Stomach (tissue), 19 donors: ENCODE measurements at places on chromosomes 4 and X.
A peak's percentile ranks its signal among the peaks of the same experiment; 100 is the strongest.

GRCh38 chr4:88775529-88775928 is 77.9 kb upstream of the NAP1L5 start:
- DNase-seq, result no peak

GRCh38 chr4:187390646-187391045 is 604.9 kb upstream of the ZFP42 start:
- DNase-seq, result no peak

- no peak for DNase-seq
These were observed 93.0 kb downstream of the TSPAN7 start for GRCh38 chrX:38654302-38654701.

DNA sequence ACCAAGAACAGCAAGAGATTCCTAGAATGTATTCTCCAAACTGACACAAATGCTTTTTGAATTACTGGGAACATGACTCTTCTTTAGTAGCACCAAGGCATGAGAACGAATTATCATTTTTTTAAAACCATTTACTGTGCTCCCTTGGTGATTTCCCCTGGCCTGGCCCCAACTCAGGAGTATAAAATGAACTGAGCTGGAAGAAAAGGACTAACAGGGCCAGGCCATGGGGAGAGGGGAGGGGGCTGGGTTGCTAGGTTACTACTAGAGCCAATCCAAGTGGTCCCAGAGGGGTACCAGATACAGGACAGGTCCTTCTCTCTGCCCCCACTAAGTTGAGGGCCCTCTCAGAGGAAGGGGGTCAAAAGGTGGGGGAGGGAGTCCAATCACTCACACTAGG is 23.1 kb downstream of the SASH3 start:
- no peak for DNase-seq

DNA sequence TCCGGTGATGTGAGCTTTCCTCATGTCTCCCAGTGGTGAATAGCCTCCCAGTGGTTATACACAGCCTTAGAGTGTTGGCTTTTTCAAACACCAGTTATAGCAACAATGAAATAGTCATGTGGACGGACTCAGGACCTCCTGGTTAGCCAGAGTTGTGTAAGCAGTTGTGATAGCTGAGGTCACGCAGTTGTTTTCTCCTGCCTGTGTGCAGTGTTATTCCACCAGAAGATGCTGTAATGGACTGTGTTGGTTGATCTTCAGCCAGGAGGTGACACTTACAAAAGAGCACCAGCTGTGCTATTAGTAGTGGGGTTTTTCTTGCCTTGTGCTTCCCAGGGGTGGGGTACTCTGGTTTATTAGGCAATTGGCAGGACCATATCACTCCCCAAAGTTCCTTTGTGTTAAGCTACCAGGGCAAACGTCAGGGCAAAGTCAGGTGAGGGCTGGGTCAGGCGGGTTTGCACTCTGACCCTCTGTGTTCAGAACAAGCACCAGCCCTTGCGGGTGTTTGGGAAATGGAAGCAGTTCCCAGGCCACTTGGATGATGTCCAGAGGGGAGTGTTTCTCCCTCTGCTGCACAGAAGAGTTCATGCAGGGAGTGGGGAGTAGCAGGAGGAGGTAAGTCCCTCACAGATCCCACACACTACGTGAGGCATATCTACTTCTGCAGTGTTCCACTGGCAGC is 252.6 kb downstream of the TMEM47 start:
- DNase-seq, result peak; percentile 32

DNA sequence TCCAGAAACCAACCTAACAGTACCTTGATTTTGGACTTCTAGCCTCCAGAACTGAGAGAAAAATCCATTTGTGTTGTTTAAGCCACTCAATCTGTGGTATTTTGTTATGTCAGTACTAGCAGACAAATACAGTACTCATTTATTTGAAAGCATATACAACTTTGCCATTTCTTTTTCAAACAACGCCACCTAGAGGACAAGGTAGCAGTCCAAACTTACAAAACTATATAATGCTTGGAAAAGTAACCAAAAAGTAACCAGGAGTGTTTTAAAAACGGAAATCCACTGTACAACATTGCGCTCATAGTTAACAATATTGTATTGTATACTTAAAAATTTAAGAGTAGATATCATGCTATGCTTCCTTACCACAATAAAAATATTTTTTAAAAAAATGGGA is 37.0 kb upstream of the FGF13 start:
- DNase-seq, result no peak

- no peak for DNase-seq
These were observed 18.0 kb downstream of the OPHN1 start for GRCh38 chrX:68415316-68415715.

- DNase-seq, result no peak
These were observed 235.9 kb downstream of the CPXCR1 start for GRCh38 chrX:88982933-88983332.

DNA sequence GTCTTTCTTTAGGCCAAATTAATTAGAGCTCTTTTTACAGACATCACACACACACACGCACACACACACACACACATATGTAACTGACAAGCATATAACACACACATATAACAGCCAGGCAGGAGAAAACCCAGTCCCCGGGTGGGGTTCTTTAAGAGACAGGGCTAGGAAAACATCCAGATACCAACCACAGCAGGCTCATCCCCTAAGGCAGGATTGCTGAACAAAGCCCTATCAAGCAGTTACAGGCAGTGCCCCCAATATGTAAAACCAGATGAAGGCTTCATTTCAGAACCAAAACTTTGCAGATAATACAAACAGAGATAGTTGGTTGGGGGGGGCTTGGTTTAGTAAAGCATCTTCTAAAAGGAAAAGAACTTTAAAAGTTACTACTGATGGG is 18.0 kb upstream of the FAM47E start:
- no peak for DNase-seq

DNA sequence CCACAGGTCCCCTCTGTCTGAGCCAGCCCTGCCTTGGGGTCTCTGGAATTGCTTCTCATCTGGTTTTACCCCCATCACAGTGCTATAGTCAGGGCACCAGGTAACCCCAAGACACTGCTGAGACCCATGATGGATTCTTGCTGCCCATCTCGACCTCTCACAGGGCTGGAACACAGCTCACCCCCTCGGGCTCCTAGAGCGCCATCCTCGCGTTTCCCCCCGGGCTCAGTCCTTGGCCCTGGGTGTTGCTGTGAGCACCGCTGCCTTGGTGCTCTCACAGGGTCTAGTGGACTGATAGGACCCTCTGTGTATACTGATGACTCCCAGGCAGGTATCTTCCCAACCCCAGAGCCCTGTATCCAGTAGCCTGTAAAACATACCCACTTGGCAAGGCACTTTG is 8.8 kb downstream of the MAEA start:
- DNase-seq, result no peak

- no peak for DNase-seq
These were observed 34.4 kb downstream of the INTU start for GRCh38 chr4:127667116-127667515.

DNA sequence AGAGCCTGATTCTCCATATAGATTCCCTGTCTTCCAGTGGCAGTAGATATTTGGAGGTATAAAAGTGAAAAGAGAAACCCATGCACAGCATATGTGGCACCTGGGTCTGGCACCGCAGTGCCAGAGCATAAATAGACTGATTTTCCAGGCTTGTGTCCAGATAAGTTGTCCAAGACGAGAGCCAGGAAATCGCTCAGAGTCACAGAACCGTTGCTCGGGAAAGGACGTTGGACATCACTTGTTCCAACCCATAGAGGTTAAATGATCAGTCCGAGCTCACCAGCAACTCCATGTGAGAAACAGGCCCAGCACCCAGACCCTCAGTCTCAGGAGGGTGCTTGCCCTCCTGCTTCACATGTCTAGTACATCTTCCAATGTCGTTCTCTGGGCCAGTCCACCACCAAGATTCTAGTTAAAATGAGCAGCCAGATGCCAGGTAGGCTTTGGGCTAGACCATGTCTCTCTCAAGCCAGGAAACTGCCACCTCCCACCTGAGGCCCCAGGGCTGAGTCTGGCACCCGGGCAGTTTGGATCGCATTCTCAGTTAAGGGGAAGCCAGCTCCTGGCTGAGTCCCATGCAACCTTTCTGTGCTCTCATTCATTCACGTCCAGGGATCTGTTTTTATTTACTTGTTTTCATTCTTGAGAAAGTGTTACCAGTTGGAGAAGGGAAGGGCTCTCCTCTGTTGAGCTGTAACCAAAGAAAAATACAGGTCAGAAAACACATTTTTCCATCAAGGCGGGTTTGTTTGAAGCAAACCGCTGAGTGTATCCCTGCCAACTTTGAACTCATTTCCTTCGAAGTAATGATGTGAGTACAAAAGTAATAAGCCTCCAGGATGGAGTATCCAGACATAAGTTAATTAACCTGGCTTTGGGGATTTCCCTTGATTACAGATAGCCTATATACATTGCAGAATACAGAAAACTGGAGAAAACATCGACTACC is 91.7 kb downstream of the PHOX2B start:
- no peak for DNase-seq

DNA sequence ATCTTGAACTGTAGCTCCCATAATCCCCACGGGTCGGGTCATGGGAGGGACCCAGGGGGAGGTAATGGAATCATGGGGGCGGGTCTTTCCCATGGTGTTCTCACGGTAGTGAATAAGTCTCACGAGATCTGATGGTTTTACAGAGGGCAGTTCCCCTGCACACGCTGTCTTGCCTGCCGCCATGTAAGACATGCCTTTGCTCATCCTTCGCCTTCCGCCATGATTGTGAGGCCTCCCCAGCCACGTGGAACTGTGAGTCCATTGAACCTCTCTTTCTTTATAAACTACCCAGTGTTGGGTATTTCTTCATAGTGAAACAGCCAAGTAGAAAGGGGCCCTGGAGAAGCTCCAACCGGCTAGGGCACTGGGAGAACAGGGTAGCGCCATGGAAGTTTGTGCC is 12.3 kb downstream of the CTAG1A start:
- no peak for DNase-seq

DNA sequence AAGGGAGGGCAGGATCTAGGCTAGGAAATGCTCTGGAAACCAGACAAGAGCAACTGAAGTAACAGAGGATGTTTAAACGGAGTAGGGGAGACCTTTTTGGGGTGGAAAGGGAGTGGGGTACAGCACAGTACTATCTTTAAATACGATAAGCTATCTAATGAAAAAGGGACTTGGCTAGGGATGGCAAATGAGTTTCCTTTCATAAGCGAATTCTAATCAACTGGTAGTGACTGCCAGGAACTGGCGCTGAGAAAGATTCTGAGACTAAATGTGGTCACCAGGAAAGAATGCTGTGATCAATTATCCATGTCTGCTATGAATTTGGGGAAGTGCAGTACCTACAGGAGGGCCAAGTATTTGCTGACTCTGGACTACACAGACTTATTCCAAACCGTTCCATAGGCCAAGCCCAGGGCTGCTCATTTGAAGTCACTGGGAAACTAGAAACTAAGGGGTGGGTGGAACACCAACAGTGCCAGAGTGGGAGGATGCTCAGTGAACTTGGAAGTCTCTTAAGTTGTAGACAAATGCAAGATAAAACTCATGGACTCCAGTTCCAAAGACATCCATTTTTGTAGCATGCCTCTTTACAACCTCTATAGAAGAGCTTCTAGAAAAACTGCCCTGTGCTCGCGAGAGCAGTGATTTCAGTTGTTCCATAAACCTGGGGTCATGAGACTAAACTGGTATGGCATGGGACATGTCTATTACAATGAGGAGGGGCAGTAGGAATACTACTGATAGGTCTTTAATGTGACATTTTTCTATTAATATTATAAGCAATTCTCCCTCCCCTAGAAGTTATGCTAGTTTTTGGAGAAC is 2.0 kb downstream of the TRAPPC2 start:
- DNase-seq, result peak; percentile 67

DNA sequence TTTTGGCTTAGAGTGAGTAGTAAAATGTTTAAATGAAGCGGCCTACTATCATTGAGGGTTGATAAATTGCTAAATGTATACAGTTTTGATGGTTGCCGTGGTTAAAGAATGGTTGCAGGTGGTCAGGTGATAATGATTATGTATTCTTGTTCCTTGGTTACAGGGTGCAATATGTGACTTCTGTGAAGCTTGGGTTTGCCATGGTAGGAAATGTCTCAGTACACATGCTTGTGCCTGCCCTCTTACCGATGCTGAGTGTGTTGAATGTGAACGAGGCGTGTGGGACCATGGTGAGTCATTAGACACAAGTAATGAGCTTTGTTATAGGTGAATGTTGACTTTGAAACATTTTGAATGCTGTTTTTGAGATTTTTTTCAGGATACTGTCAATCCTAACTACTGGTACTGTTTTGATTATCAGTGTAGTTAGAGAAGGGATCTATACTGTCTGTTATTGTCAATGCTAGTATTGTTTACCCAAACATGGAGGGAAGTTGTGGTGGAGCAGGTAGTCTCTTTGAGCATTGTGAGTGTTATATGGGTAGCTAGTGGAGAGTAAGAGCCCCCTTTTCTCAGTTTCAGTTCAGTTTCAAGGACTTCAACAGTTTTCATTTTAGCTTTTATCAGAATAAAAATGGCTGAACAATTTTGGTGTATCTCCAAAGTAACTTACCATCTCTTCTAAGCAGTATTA is 8.9 kb downstream of the ZNF330 start:
- DNase-seq, result peak; percentile 10

GRCh38 chrX:92232182-92232581 is 453.0 kb downstream of the PCDH11X start:
- DNase-seq, result no peak

GRCh38 chr4:23999714-24000469 is 110.0 kb upstream of the PPARGC1A start:
- DNase-seq, result no peak

DNA sequence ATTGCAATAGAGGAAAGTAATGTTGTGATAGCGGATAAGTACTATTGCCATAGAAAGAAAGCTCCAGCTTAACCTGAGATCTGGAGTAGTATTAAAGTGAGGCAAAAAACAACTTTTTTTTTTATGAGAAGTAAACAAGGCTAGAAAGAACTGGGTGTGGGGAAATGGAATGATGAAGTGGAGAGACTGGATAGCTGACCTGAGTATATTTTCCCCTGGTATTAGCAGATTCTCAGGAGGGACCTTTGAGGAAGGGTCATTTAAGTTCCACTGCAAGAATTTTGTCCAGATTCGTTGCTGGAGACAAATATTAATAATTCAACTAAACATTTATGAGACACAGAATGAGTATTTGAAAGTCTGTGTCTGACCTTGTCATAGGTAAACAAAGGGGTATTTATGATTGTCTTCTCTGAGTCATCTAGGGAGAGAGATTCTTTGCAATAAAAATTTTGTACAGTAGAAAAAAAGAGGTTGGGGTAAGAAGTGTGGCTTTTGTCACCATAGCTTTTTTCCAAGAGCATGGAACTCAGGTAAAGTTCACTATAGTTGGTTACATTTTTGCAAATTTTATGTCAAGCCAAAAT is 2095.9 kb downstream of the ARAP2 start:
- DNase-seq, result no peak

GRCh38 chr4:68658672-68659071 is 11.8 kb downstream of the UGT2B15 start:
- no peak for DNase-seq

DNA sequence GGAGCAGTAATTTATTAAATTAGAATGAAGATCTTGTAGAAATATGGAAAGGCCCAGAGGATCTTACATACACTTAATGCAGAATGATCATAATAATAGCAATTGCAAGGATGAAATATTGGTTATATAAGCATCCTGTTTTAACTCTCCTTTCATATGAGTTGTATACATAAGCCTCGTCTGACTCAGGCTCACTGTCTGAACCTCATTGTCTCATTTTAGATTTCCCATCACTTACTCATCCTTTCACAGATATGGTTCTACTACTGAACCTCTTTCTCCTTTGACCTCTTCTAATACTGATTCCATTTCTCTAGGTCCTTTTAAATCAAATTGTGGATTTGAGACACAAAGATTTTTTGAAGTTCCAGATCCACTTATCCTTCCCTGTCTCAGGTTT is 277.3 kb upstream of the TRPC5 start:
- no peak for DNase-seq

GRCh38 chr4:6474053-6474568 is 1.7 kb upstream of the PPP2R2C start:
- no peak for DNase-seq
